ENCODE measurements at places on chromosomes 3 and 15.
A peak's percentile ranks its signal among the peaks of the same experiment; 100 is the strongest.

GRCh38 chr3:49715611-49716121 lies 3.8 kb downstream of the AMIGO3 start:
- no peak for DNase-seq

DNA sequence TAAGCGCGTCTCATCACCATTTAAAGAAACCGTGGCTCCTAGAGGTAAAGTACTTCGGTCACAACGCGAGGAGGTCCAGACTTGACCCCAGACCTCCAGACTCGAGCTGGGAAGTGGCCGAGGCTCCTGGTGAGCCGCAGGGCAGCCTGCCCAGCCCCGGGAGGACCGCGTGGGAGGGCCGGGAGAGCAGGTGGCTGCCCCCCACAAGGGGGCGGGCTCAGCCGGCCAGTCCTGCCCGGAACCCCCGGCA lies at the start of gene SLC27A2:
Gene SLC27A2, plus strand, starts transcription at position 228 of the 250 bp plus-strand sequence. CDS start 232 bp downstream, outside the sequence.
- no peak for DNase-seq

- DNase-seq: no peak
Measured at GRCh38 chr15:84741121-84741520, 7.3 kb upstream of the ZNF592 start.

DNA sequence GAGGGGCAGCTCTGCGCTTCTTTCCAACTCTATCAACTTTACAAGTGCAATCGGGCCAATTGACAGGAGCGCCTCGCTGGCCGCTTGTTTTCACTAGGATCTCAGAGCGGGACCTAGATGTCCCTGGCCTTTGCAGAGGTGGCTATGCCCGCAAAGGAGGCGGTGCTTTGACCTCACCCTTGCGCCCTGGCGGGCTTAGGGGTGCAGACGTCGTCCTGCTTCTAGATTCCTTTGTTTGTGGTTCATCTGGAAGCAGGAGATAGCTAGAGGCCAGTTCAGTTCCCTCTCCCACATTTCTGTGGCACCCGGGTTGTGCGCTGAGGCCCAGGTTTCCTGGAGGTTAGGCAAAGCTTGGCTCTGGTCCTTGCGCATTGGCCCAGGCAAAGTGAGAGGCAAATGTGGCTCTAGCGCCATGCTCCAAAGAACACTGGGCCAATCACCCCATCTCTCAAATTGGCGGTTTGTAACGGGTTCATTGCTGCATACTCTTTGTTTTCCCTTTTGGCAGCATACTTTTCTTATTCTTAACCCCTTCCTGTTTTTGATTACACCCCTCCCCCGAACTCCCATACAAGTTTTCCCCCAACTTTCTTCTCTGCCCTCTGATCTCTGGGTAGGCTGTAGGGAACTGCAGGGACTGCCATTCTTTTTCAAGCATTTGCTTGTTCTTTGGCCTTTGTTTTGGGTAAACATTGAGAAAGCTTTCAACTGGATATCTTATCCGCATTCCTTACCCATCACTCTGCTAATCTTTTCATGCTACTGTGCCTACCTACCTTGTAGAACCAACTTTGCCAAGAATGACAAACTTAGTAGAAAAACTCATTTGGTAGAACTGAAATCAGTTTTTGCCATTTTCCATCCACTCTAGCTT lies 1.4 kb downstream of the PPM1L start:
- DNase-seq: peak; percentile 6

DNA sequence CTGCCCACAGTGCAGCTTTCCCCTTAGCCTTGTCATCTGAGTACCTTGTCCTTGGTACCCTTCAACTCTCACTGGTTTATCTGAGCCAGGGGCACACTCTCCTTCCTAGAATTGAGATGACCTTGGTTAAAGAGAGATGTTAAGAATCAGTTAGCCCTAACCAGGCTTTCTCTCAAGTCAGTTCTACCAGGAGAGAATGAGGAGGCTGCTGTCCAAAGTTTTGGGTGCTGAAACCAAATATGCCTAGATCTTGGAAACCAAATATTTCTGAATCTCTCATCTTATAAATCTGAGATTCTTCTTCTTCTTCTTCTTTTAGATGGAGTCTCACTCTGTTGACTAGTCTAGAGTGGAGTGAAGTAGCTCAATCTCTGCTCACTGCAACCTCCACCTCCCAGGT lies 12.0 kb upstream of the CTXND1 start:
- no peak for DNase-seq

DNA sequence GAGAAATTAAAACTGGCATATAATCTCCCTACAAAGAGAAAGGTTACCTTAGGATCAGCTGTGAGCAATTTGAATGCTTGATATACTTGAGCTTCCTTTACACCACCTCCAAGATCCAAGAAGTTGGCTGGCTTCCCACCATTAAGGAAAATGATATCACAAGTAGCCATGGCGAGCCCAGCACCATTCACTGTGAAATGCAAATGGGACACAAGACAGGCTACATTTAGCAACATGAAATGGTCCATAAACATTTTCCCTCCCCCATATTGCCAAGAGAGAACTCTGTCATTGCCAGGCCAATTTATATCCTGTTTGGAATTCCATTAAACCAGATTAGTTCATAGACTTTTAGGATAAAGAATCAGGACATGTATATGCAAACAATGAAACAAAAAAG lies 158.7 kb downstream of the SUCLG2 start:
- DNase-seq: no peak

GRCh38 chr3:170144437-170144843 lies 37.1 kb downstream of the PHC3 start:
- DNase-seq: no peak

DNA sequence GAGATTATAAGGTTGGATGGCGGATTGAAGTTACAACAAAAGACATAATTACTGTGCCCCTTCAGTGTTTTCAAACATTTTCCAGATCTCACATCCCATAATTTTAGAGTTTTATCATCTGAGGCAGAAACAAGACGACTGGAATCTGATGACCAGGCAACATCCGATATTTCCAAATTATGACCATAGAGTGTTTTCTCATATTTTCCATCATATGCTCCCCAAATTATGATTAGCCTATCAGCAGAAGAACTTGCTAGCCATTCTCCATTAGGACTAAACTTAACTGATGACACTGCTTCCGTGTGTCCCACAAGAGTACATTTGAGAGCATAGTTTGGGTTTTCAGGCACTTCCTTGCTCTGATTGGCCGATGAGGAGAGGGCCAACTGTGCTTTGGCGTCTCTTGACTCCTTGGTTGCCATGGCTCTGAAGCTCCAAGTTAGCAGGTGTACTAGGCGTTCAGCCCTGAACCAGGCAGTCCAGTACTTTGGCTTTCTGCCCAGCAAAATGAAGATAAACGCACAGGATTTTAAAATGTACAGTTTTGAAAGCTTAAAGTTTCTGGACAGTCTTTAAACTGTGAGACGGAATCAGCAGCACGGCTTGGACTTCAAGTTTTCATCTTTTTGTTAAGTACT lies 638 bp downstream of the WDR5B start:
- DNase-seq: no peak

DNA sequence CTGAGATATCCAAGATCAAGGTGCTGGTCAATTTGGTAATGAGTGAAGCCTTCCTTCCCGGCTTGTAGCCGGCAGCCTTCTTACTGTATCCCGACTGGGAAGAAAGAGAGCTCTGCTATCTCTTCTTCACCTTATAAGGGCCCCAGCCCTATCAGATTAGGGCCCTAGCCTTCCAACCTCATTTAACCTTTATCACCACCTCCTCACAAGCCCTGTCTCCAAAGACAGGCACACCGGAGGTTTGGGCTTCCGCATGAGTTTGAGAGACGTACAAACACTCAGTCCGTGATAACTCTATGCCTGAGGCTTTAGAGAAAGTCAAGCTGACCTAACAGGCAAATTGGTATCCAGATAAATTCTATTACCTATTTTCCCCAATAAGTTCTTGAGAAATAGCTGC lies 243.9 kb downstream of the OPA1 start:
- DNase-seq: no peak

DNA sequence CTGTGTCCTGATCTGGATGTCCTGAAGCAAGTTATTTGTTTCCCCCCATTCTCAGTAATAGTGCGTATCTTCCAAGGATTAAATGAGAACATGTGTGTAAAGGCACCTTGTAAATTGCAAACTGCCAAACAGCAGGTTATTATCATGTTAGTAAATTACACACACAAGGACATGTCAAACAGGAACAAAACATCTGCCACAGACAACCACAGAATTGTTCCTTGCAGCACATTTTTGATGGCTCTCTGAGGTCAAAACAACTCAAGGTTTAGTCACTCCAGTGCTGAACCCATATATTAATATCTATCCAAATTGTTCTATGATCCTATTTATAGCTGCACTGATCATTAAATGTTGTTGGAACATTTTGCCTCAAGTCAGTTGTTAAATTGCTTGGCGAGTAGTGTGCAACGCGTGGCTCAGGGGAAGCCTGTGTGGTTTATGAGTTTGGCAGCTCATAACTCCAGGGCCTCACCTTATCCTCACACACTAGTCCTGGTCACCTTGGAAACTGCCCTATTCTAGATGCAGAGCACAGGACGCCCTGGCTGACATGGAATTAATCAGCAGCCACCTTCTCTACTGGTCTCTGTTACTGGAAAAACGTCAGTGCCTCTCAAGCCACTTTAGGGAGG lies 46.3 kb upstream of the CDV3 start:
- DNase-seq: no peak

- DNase-seq: peak; percentile 48
Measured at GRCh38 chr3:144770915-144771351, 799.3 kb downstream of the DIPK2A start.

DNA sequence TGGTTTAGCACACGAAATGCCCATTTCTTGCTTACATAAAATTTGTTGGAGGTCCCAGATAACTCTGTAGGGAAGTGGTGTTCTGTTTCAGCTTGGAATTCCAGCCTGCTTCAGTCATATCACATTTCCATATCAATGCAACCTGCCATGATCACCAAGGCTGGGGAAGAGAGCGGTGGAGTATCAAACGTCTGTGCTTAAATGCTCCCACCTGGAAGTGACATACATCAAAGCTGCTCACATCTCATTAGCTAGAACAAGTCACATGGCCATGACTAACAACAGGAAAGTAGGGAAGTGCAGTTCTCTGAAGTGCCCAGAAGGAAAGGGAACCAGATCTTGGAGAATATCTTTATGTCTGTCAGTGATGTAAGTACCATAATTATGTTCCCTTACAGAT lies 130.2 kb upstream of the CFAP20DC start:
- DNase-seq: no peak

- DNase-seq: no peak
Measured at GRCh38 chr15:93001881-93002280, 87.1 kb downstream of the RGMA start.

DNA sequence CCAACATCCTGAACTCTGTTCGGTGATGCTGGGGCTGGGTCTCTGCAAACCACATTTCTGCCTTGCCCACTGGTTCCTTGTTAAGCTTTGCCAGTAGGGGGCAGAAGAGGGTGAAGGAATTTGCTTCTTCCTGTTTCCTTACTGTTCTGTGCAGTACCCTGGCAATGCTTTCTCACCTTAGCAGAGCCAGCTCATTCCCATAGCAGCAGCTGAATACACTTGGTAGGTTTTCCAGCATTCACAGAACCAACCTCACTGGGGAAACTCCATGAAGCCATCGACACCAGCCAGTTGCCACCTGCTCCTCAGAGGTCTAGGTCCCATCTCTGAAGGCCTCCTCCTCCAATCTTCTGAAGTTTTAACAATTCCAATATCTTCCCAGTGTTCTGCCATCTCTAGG lies 308.4 kb downstream of the PDCD6IP start:
- DNase-seq: no peak

GRCh38 chr15:59339252-59339672 lies 33.4 kb downstream of the MYO1E start:
- DNase-seq: no peak

DNA sequence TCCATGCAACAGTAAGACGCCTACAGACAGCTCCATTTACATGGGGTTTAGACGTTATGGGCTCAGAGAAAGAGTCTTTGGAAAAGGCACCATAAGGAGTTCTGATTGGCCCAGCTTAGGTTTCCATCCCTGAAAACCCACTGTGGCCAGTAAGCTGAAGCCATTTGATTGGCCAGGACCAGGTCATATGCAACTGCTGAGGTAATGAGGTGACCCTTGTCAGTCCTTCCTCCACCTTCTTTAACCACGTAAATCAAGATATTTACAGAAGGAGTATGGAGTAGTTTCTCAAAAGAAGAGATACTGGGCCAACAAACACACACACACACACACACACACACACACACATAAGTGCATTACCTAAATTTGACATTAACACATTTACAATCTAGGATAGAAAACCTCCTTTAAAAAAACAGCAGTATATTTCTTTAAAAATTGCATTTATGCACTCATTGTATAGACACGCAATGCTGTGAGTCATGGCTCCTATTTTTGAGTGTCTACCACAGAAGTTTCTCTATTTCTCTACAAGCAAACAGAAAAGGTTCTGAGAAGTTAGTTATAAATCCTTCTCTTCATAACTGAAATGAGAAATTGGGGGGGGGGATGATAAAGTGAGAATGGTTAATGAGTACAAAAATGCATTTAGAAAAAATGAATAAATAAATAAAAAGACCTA lies 16.3 kb upstream of the MB21D2 start:
- no peak for DNase-seq

DNA sequence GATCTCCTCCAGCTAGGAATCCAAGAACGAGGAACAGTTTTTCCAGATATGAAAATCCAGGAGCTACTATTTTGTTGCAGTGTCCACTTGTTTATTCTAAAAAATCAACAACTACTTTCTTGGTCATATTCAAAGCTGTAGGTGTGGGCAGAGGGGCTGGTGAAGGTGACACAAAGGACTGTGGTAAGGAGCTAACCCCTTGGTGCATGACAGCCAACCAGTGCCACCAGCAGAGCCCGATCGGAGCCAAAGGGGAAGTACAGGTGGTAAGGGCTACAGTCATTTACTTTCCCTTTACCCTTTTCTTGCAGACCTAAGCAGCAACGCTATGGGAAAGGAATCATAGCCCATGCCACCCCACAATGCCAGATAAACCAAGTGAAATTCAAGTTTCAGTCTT lies 30.7 kb downstream of the PLA1A start:
- DNase-seq: no peak

- DNase-seq: no peak
Measured at GRCh38 chr15:72925661-72926060, 126.6 kb upstream of the NEO1 start.

DNA sequence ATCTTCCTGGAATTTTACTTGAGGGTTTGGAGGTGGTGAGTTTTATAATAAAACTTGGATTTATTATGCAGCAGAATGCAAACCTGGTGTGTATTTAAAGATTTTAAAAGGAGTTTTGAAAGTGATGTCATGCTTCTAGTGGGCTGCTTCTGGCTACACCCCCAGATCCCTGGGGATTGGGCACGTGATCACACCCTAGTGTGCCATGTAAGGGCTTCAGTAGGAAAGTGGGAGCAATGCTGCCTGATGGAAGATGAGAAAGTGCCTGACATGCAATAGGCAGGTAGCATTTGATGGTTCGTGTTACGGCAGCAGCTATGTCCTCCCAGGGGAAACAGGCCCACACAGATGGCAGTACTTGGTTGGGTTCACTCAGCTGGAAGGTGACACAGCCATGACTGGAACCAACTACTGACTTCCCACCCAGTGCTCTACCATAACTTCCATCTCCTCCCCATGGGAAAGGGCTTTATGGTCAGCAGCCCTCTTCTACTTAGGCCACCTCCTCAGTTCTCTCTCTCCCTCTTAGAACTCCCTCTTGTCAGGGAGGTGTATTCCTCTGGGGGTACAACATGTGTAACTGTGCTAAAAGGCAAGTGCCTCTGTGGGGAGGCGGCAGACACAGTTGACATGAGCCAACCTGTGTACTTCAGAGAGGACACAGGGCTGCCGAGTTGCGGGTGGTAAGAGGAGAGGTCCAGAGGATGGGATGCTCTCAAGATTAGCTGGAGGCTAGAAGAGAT lies 5.6 kb downstream of the ITPKA start:
- DNase-seq: no peak

Data from substantia nigra (tissue), 51 donors.